ENCODE measurements at places on chromosomes 5 and 9.

DNA sequence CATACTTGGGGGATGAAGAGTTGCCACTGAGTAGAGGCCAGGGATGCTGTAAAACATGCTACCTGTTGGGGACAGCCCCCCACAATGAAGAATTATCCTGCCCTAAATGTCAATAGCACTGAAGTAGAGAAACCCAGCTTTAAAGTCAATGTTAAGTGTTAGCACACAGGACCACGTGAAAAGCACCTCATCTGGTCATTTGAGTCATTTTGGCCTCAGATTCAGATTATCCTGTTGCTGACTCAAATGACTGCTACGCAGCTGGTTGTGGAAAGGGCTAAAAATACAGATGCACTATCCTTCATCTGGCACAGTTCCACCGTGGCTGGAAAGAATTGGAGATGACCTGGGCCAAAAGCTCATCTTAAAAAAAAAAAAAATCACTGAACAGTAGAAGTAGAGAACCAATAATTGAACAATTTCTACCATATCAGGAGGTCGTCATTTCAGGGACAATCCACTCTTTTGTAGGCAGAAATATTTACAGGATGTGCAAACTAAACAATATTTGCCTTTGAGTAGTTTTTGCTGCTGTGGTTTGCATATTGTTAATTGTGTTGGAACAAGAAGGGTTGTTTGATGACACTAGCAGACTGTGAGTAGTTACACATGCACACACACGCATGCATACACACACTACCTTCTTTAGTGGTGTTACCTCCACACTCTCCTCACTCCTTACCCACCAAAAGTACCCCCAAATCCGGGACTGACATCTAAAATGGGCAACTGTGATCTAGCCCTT lies 195.3 kb upstream of the KLF9 start:
- peak; percentile 93 for DNase-seq

- no peak for DNase-seq
Observed at GRCh38 chr5:138778234-138778633, 25.0 kb downstream of the CTNNA1 start.

DNA sequence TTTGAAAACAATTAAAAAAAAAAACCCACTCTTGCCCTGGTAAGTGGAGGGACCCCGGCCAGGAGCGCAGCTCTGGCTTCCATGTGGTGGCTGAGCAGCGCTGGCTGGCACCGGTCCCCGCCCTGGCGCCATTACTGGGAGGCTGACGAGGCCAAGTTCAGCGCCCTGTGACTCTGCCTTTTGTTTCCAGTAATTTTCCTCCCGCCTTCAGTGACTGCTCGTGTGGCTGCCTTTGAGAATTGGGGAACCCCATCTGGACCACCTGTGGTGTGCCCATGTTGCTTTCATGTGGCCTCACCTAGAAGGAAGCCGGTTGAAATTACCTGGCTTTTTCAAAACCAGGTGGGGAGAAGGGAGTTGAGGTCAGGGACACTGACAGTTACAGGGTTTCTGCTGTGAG lies 136.1 kb downstream of the GAPVD1 start:
- DNase-seq = no peak

DNA sequence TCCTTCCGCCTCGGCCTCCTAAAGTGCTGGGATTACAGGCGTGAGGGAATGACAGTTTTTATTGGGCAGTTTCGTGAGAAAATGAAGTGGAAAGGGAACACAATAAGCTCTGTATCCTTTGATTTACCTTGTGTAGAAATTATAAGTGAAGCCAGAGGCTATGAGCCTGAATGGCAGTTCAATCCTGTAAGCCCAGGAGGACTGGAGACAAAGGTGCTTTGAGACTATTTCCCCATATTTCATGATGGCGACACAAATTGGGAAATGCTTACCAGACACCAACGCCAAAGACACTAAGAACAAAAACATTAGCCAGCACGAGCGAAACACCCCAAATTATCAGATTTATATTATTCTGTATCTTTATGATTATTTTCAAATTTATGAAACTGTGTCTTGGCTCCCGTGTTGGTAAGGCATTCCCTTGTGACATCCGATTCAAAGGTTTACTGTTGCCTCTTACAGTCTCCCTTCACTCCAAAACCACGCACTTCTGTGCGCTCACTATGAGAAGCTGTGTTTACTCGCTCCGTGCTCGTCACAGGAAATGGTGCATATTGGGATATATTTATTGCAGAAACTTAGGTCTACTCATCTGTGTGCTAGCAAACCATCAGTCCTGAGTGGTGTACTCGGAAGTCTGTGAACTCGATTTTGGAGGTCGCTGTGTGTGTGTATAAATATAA lies 73.9 kb downstream of the SH3PXD2B start:
- no peak for DNase-seq

GRCh38 chr9:126347093-126347492 lies 20.5 kb downstream of the MVB12B start:
- DNase-seq = no peak

DNA sequence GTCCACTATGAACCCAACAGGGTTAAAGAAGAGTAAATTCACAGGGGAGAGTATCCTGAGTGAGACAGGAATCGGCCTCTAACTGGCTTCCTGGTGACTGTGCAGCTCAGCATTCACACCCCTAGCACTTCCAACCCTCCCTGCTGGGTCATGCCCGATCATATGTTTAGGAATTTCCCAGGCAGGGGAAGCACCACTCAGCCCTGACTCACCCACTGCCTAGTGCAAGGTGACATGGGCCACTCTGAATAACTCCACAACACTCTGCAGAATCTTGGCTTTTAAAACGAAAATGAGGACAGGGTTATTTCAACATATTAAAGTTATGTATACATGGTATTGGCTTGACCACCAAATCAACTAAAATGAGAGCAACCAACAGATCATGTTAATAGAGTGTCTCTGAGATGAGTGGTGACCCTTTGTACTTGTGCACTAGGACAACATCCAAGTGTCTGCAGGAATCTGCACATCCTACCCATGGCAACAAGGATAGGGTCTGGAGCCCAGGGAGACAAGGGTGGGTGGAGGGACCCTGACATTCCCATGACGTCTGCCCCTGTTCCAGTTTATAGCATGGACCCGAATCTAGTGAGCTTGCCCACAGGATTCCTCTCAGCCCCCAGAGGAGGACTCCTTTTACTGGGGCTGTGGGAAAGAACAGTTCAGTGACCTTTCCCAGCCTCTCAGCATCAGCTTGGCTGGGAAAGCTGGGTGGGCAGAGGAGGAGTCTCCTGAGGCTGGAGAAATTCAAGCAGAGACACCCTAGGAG lies 485.8 kb downstream of the SEMA5A start:
- DNase-seq = peak; percentile 93

- DNase-seq = peak; percentile 10
Observed at GRCh38 chr5:130222573-130222972, 318.3 kb downstream of the CHSY3 start.

DNA sequence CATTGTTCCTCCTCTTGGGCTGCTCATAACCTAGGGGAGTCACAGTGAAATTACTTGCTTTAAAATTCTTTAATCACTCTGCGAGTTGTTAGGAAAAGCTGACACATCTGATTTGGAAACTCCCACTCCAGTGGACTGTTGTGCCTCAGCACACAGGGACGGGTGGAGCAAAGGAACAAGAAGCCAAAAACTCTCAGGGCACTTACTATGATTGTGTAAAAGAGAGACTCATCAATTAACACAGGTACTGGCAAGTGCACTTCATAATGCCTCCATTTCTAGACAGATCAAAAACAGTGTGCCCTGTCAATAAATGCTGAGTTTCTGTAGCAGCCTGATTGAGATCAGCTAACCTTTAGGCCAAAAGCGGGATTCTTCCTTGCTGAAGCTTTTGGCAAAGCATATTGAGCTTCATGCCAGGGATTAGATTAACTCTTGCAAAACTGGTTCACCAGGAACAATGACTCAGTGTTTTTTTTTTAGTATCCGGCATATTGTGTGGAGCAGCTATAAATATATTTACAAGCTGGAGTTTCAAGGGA lies 55.9 kb downstream of the TMC1 start:
- peak; percentile 74 for DNase-seq

DNA sequence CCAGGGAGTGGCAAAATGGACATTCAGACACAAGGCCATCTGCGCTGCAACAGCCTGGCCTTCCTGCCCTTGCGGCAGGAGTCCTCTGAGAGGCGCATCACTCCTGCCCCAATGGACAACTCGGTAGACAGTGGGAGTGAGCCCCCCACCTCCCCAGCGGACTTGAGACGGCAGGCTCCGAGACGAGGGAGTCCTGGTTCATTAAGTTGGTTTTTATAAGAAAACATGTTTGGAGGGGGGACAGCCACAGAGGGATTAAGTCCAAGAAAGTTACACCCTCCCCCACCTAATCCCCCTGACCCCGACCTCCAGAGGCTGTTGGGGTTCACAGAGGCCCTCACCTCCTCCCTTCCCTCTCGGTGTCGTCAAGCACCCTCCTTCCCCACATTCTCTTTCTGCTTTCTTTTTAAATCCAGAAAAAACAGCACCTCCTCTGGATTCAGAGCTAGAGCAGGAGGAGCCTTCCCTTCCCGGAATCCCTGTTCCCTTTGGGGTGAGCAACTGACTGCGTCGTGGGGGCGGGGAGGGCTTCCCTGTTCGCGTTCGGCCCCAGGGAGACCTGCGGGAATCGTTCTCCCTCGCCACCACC lies 1.8 kb upstream of the EGR1 start:
- DNase-seq = no peak

DNA sequence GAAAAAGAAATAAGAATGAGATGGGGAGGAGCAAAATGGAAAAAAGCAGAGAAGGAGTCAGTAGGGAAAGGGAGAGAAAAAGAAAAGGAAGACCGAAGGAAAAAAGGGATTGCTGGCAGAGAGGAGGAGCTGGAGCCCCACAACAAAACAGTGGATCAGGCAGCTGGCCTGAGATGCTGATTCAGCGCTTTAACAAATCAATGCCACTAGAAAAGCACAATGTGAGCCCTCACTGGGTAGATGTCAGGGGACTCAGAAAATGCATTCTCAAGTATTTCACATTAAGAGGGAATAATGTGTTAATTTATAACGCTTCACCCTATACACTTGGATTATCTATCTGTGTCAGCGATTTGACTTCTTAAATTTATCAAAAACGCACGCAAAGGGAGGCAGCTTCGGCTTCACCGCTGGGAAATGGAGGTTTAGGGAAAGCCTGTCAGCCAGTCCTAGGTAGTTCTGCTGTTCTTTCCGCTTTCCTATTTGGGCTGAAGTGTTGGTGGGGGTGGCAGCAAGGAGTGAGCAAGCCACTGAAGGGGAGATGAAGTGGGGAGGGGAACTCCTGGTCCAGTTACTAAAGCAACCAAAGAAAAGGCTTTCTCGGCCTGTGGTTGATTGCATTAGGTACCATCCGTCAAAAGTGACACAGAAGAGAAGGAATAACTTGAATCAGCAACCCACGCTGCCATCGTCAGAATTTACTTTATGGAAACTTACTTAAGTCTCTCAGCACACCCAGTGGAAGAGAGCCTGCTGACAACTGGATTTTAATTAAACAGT lies 161.6 kb downstream of the BNC2 start:
- no peak for DNase-seq

GRCh38 chr9:96253059-96253696 lies 48.8 kb downstream of the HSD17B3 start:
- DNase-seq = no peak

DNA sequence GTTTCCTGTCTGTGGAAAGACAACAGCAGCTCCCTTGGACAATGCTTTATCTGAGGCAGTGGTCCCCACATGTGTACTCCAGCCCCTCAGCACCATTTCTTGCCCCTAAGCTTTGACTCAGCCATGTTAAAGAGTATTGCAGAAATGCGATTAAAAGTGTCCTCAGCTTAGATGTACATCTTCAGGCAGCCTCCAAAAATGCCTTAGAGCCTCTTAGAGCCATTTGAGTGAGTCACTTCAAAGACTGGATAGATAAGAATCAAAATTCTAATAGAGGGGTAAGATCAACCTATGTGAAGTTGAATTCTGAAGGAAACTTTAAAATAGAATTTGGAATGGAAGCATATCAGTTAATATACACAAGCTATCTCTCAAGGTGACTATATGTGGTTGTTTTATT lies 296.3 kb downstream of the ADAMTS6 start:
- no peak for DNase-seq

GRCh38 chr5:43256261-43256966 lies 56.8 kb downstream of the HMGCS1 start:
- DNase-seq = no peak

DNA sequence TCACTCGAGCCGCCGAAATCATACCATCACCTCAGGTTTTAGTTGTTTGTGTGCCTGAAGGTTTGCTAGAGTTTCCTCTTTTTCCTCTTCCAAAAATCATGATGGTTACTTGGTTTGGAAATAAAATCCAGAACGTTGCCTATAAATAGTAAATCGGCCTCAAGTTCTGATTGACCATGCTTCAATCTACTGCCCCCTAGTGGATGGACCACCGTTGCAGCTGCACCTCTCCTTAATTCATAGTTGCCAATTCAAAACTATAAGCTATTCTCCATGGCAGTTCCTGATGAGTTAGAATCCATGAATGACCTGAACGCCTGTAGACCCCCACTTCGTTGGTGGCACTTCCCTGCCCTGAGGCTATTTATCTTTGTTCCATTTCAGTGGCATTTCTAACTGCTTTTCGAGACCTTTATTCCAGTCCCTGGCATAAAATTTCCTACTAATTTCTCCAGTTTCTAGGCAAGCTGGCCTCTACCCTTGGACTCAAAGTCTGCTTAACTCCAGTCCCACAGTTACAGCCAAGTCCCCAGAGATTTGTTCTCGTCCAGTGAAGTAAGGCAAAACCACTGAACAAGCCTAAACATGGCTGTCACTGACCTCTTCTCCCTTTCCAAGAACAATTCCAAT lies 422.6 kb downstream of the EFNA5 start:
- DNase-seq = no peak

DNA sequence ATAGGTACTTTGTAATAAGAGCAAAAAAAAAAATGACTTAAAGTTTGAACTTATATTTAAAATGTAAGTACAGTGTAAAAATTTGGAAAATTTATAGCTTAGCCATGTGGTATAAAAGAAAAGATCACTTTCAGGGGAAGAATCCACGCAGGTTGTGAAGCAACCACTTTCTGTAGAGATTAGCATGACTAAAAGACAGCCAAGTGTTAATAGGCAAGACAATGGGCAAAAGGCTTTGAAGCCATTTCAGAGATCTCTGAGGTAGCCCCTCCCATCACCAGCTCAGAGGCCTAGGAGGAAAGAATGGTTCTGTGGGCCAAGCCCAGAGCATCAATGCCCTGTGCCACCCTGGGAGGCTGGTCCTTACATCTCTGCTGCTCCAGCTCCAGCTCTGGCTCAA lies 346.3 kb upstream of the CHD1 start:
- no peak for DNase-seq

DNA sequence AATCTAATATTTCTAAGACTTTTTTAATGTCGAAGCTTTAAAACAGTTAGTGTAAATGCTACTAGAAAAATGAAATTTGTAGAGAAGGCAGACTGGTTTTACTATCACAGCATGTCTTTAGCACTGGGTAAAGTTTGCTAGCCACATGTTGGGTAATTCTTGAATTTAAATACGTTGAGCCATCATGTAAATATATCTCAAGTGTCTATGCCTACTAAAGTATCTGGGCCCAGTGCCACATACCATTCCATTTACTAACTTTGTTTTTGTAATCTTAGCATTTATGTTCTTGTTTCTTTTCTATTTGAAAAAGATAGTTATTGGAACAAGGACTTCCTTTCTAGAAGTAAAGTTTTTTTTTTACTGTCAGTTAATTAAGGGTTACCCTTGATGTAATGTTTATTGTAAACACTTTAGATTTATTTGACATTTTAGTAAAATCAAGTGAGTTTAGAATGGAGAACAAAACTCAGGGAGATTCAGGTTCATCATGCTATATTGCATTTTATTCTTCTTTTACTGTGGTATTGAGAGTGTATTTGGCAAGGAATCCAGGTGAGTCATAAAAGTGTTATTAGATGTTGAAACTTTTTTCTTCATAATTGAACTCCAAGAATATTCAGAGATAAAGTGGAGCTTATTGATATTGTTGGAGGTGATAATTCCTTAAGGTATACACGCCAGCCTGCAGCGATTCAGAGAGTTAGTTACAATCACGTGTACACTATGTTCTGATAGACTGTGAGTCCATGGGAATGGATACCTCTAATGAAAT lies 182.4 kb downstream of the CCDC171 start:
- peak; percentile 86 for DNase-seq

Data from GM04504 (cell line).